ENCODE measurements at places on chromosomes 2 and 18.

- DNase-seq, result no peak
Measured at GRCh38 chr2:24052951-24053350, 3.4 kb downstream of the FKBP1B start.

DNA sequence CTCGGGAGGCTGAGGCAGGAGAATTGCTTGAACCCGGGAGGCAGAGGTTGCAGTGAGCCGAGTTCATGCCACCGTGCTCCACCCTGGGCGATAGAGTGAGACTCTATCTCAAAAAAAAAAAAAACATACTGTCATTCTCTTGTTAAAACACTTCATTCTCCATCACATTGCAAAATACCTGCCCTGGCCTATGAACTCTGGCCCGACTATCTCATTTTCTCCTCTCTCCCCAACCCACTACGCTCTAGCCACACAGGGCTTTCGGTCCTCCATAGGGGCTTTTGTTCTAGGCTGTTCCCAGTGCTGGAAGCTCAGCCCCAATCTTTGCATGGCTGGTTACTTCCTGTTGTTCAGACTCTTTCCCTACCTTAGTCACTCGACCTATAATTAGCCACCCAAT is 10.3 kb downstream of the CEP76 start:
- no peak for DNase-seq

DNA sequence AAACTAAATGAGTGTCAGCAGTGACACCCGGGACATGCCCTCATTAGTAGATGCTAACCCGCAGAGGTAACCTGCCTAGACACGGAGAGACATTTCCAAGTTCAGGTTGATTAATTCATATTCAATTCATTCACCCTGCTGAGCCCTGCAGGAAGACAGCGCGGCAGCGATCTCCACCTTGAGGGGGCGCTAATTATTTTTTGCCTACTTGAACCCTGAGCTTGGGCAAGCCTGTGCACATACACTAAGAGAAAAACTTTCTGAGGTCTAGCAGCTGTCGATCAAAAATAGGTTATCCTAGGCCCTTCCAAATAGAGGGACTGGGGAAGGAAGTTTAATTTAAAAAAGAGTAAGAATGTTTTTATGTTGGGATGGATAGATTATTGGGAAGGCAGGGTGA is 1.3 kb upstream of the LYPD6 start:
- DNase-seq, result no peak

DNA sequence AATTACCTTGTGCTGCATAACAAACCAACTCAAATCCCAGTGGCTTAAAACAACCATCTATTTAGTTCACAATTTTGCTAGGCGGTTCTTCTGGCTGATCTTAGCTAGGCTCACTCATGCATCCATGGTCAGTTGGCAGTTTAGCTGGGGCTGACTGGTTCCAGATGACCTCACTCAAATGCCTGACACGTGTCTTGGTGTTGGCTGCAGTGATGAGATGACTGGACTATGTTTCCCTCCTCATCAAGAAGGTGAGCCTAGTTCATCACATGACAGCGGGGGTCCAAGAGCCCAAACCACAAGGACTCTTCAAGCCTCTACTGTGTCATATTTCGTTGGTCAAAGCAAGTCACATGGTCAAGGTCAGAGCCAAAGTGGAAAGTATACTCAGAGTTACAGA is 42.7 kb upstream of the ACTR3 start:
- DNase-seq, result no peak

GRCh38 chr2:174878537-174879147 is 114.4 kb upstream of the CHRNA1 start:
- DNase-seq, result no peak

DNA sequence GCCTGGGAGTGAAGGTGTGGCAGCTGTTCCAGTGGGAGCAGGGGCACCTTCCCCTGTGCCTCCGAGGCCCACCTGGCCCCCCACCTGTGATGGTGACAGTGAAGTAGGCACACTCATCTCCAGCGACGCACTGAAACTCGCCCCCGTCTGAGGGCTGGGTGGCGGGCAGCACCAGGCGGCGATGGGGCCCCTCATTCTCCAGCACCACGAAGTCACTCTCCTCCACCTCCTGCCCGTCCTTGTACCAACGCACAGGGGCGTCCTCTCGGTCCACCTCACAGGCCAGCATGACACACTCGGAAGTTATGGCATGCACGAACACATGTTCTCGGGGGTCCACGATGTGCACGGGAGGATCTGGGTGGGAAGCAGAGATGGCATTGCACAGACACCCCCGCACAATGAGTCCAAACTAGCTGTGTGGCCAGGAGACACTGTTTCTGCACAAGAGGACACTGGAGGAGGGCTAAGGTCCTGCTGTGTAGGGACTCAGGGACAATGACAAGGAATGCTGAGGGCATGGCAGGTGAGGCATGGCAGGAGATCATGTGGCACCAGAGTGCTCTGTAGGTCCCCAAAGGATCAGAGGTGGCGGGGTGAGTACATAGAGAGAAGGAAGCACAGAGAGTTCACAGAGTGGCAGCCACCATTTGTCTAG is 7.9 kb downstream of the OBSL1 start:
- DNase-seq, result no peak

DNA sequence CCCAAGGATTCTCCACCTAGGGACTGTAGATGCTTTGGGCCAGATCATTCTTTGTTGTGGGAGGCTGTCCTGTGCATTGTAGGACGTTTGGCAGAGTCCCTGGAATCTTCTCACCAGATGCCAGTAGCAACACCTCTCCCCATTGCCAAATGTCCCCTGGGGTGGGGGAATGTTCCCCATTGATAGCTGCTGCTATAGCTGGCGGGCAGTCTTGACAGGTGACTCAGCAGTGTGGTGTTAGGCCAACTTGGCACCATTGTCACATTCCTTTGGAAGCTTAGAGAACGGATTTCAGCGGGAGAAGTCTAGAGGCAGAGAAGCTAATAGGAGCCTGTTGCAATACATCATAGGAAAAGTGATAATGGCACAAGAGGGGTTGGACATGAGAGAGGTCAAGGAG is 495.7 kb upstream of the SMIM21 start:
- no peak for DNase-seq

GRCh38 chr2:237686659-237687136 is 59.3 kb downstream of the LRRFIP1 start:
- no peak for DNase-seq

GRCh38 chr2:72316774-72317173 is 169.1 kb upstream of the CYP26B1 start:
- no peak for DNase-seq

DNA sequence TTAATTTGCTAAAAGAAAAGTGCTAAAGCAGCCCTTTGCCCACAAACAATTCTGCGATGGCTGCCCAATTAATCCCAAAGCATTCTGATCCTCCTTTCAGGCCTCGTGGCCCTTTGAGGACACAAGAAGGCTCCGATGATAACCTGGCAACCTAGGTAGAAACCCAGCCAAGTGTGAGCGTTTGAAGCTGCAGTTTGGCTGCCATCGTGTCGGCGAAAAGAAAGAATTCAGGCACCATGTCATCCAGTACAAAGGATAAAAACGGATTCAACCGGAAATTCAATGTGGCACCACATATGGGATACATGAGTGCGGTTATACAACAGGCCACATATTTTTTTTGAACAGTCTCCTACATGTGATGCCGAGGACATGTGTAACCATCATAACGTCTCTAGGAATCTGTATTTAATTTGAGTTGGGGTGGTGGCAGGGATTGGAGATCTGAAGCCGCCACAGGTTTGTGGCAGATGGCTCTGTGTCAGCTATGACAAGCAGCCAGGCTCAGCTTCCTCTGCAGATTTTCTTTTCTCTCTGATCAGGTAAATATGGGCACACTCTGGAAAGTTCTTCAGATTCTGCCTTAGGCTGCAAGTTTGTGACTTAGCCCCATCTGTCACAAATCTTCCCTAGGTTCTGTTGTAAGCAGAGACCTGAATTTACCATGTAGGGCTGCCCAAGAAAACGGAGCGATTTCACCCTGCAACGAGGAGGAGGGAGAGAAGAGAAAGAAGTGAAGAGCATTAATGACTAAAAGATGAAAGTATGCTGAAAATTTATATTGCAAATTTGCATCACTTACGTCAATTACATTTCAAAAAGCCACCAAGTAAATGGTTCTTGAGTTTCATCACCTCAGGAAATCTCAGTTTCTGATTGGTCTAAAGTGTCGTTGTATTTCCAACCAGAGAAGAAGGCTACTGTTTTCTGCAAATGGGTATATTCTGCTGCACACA is 573.2 kb downstream of the ZEB2 start:
- DNase-seq, result no peak

GRCh38 chr2:182591774-182592173 is 124.3 kb upstream of the DNAJC10 start:
- no peak for DNase-seq

DNA sequence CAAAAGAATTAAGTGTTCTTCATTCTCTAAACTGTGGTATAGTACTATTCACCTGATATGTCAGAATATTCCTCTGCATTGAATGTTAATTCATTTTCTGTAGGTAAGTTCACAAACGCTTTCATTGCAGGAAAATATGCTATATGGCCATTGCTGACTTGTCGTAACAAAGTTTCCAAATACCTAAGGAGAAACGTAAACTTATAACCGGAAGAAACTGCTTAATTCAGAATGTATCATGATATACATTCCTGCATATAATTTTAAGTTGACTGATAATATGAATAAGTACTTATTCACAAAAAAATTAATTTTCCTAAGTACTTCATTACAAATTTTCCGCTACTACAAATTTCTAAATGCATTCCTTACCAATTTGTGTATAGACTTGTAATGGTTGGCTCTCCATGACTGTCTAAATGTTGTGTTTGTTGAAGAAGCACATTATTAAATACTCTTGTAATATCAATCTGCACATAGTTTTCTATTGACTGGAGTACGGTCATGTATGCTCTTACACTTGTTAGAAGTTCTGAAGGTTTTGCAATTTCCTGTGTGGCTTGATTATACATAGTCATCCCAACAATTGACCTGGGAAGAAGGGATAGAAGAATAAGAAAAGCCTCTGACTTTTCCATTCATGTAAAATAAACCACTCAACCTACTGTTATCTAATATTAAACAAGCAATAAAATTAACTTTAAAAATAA is 85.4 kb downstream of the NCKAP1 start:
- no peak for DNase-seq

DNA sequence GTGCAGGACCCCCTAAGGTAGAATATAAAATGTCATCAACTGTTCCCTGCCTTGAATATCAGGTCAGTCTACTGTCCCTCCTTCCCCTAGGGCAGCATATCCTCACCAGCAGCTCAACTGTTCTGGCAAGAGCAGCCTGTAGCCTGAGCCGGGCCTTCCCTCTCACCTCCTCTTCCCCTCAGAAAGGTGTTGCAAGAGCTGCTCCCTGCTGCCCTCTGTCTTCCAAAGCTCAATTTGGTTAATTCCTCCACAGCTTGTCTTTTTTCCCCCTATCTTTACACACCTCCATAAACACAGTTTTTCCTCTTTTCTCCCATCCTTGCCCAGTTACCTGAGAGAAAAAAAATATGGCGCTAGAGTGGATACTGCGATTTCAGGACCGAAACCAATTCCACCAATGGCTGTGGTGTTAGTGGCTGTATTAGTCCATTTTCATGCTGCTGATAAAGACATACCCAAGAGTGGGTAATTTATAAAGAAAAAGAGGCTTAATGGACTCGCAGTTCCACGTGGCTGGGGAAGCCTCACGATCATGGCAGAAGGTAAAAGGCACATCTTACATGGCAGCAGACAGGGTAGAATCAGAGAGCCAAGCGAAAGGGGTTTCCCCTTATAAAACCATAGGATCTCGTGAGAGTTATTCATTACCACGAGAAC is 184.7 kb downstream of the MREG start:
- DNase-seq, result peak; percentile 18

- DNase-seq, result no peak
Measured at GRCh38 chr2:113845261-113845660, 44.6 kb upstream of the ACTR3 start.

DNA sequence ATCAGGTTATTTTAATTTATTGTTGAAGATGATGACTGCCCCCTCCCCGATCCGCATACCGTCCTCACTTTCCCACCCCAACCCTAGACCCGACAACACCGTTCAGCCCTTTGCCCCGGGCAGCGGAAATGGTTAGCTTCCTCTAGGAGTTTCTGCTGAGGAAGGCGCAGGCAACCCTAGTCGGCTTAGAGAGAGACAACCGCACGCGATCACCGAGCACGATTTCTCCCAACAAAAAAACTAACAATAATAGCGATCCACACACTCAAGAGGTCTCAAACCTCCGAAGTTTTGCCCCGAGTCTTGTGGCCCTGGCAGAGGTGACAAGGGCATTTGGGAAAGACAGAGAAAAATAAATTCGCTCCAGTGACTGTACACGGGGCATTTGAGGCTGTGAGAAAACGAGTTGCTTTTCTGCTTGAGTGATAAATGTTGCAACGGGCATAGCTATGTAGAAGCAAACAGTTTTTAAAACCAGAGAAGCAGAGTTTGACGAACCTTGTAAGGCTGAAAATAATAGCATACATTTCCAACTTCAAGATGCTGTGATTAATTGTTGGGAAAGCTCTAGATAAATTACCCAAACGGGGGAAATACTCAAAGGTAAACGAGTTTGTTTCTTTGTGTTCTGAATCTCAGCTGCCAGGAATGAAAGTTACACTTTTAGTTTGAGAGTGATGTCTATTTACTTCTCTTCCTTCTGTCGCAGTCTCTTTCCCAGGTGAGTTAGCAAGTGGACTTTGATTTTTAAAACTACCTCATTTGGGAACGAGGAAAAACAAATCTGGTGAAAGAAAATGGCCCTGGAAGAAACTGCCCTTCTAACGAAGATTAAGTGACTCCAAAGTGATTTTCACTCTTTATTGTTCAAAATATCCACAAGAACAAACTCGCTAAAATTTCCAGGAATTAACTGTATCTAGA is 11.0 kb upstream of the SIX3 start:
- DNase-seq, result no peak

DNA sequence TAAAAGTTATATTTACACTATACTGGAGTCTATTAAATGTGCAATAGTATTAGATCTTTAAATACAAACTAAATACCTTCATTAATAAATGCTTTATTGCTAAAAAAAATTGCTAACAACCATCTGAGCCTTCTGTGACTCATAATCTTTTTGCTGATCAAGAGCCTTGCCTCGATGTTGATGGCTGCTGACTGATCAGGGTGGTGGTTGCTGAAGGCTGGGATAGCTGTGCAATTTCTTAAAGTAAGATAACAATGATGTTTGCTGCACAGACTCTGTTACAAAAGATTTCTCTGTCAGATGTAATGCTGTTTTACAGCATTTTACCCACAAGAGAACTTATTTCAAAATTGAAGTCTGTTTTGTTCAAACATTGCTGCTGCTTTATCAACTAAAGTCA is 421.4 kb upstream of the CYRIA start:
- no peak for DNase-seq

DNA sequence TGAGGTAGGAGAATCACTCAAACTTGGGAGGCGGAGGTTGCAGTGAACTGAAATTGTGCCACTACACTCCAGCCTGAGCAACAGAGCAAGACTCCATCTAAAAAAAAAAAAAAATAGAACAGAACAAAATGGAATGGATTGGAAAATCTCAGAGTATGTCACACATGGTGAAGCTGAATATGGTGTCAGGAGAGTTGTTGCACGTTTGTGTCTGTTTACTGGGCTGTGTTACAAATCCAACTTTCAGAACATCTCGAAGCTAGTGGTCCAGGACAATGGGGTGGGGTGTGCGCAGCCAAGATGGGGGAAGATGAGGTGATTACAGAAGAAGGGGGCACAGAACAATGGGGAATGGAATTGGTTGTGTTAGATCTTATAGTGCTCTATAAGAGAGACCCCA is 17.6 kb downstream of the SAG start:
- DNase-seq, result no peak
